ENCODE measurements at places on chromosomes 3 and 15.

DNA sequence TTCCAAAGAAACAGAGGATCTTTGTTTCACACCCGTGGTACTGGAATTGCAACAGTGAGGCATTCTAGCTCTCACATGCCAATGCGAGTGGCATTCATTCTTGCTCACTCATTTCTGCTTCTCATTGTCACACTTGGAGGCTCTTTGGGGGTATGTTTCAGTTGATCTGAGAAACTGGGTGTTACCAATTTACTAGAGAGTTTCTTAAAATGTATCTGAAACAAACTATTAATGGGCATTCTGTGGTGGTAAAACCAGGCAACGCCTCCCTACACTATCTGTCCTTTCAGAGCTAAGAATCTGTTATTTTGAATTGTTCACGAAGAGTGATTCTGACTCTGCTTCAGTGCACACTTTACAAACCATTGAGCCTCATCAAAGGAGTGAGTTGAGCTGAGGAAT lies 140.6 kb upstream of the BHLHE40 start:
- no peak for DNase-seq

- DNase-seq: no peak
Observed at GRCh38 chr15:80929689-80930088, 59.9 kb downstream of the MESD start.

DNA sequence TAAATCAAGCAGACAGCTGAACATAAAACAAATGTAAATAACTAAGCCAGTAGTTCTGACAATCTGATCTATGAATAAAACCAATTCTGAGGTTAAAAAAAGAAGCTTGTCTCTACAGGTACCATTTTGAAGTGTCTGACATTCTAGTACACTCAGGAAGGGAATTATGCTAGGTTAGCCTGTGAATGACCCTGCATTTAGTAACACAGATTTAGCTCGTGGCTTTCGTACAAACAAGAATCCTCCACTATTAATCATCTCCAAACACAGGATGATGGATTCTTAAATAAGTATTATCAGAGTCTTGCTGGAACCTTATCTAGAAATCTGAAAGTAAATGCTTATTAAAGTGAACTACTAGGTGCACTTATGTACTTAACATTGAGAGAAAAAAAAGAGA lies 1120.1 kb downstream of the ROBO1 start:
- no peak for DNase-seq

DNA sequence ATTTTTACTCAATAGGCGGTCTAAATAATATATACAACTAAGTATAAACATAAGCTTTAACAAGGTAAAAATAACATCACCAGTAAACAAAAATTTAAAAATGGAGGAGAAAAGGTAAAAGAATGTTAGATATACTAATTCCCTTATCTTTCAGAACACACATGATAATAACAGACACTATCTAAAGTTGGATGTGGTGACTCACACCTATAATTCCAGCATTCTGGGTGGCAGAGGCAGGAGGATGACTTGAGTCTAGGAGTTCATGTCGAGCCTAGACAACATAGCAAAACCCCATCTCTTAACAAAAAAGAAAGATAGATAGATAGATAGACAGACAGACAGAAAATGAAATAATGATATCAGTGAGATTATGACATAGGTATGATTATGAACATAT lies 85.1 kb downstream of the STAG1 start:
- no peak for DNase-seq

DNA sequence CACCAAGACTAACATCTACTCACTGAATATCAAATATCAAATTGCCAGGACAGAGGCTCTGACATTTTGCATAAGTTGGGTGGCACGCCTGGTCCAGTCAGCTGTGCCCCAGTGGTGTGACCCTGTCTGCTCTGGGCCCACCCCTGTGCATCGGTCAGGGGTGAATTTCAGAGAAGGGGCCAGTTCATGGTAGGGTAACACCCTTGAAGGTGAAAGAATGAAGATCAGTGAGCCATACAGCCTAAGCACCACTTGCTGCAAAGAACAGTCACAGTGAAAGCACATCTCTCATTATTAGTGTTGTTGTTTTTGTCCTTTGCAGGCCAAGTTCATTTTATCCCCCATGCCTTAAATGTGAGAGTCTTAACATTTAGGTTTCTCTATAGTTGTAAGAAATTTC lies 86.8 kb downstream of the MYRIP start:
- no peak for DNase-seq

GRCh38 chr3:197001972-197002700 lies 27.5 kb downstream of the MELTF start:
- DNase-seq: no peak

DNA sequence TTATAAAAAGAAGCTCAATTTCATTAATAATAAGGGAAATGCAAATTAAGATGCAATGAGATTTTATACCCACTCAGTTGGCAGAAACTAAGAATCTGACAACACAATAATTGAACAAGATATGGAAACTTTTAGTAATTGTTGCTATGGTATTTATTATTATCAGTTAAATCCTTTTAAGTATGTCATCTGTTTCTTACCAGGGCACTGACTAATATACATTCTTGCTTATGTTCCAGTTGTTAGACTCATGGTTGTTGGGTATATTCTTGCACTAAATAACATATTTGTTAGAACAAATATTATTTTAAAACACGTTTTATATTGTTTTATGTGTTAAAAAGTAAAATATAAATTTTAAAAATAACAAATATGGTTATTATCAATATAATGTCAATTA lies 690.3 kb downstream of the MECOM start:
- no peak for DNase-seq

DNA sequence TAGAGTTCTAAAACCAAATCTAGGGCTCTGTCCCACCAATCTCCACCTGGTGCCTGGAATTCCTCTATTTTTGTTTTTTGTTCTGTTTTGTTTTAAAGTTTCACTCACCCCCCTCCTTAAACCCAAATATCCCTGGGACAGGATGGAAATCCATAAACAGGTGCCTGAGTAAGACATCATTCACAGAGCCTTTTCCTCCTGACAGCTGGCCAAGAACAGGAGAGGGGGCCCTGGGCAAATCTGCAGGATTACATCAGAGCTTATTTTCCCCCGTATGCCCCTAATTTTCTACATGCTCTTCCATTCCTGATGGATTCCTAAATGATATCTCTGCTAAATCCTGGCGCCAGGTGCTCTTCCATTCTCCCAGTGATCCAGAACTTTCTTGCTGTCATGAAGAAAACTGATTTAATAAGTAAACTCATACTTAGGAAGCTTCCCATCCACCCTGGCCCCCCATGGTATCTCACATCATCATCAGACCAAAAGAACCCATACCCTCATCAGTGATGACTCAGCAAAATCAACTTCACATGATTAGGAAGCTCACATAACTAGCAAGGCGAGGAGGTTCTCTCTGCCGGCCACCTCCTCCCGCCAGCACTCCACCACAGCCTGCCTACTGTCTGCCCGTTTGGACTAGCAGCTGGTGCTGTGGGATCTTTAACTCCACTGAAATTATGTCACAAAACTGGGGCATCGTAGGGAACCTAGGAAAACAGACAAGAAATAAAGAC lies 61.0 kb downstream of the LIPC start:
- no peak for DNase-seq

DNA sequence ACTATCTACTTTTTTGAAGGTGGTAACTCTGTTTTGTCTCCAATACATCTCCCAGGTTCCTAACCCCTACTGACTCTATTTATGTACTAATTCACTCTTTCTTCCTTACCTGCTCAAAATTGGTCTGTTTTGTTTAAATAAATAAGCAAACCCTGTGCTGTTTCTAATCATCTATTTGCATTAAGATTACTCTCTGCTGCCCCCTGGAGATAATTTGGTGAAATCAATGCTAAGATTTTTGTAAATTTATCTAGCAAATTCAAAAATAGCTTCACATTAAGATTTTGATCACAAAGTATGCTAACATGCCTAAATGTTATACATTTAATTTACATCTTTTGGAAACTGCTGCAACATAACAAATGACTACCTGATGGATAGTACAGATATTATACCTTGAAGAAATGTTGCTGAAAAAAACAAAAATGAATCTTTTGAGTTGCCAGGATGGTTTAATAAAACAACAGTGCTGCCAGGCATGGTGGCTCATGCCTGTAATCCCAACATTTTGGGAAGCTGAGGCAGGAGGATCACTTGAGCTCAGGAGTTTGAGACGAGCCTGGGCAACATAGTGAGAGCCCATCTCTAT lies 4.4 kb upstream of the CD200R1 start:
- peak; percentile 33 for DNase-seq

GRCh38 chr15:46461416-46461815 lies 826.6 kb downstream of the SQOR start:
- DNase-seq: no peak

GRCh38 chr15:66566963-66567531 lies 1.2 kb upstream of the LCTL start:
- DNase-seq: peak; percentile 67

GRCh38 chr15:62770752-62771151 lies 271.8 kb upstream of the TPM1 start:
- no peak for DNase-seq
